ENCODE measurements at places on chromosomes 5 and 9. TPM values are rescaled to one million over a fixed set of nuclear protein-coding genes. Genes with fewer than 3 reads are reported as not detected.
A peak's percentile ranks its signal among the peaks of the same experiment; 100 is the strongest.

Gene PTGER4
- 4.4 TPM for total RNA-seq

Gene PCDH12
- total RNA-seq = 0.12 TPM

Gene ANKRD18B
- 6.4 TPM for total RNA-seq

Gene CYLC2
- total RNA-seq = not detected

Gene MCTP1
- 13.6 TPM for total RNA-seq

GRCh38 chr9:75106857-75107256, 18.5 kb downstream of the OSTF1 start:
- DNase-seq = no peak

DNA sequence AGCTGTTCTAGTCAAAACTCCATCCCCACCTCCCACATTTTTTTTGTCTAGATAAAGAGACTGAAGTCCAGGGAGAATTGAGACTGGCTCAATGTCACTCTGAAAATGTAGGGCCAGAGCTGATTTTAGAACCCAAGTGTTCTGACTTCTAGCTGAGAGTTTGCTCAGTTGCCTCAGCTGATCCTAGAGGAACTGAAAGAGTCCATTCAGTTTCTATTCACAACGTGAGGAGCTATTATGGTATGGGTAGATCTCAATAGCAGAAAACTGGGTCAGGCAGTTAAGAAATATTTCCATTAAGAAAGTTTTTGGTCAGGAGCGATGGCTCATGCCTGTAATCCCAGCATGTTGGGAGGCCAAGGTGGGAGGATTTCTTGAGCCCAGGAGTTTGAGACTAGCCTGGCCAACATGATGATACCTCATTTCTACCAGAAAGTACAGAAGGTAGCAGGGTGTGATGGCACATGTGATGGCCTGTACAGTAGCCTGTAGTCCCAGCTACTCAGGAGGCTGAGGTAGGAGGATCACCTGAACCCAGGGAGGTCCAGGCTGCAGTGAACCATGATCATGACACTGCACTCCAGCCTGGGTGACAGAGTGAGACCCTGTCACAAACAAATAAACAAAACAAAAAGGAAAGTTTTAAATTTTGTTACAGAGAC, 61.7 kb downstream of the GLRA1 start:
- DNase-seq = no peak

GRCh38 chr9:112784020-112784785, 33.6 kb downstream of the SNX30 start:
- DNase-seq = peak; percentile 73

DNA sequence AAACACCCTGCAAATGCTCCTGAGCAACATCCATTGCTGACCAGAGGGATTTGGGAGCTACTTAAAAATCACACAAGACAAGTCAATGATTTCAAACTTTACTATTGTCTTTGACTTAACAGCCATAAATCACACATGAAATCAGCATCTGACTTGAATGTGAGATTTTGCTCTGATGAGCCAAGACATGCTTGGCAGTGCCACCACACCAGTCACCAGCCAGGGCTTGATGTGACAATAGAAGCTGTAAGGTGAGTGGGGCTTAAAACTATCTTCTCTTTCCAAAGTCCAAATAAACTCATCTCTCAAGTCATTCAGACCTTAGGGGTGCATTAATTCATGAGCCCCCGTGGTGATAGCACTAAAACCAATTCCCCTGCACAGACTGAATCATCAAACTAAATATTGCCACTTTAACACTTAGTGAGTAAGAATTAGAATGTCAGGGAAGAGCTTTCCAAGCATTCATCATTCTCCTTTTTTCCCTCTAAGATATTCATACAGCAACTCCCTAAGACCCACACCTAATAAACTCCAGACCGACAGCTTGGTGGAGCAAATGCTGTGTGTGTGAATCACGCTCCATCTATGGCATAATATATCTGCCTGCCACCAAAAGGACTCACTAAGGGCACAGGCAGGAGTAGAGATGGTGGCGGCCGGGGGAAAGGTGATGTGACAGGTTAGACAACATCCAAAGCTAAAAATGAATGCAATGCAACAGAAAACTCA, 119.4 kb downstream of the SPOCK1 start:
- DNase-seq = no peak

DNA sequence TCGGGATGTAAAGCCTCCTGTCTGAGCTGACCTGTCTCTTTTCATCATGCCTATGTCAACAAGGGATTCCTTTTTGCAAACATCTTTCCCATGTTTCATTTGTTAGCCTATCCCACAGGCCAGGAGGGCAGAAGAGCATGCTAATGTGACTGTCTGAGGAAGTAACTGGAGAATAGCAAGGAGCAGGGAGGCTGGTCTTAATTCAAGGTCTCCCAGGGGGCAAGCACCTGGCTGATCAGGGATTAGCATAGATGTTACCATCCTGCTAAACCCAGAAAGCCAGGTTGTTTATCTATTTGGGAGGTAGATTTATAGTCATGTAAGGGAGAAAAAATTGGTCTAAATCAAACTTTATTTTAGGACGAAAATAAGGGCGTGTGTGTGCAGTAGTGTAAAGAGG, 36.7 kb upstream of the MAP1B start:
- DNase-seq = peak; percentile 63

GRCh38 chr9:35909274-35909673, at the start of gene SPAAR:
TSS of gene SPAAR (plus strand) at chr9:35909490. CDS start at chr9:35910464, 974 bp downstream.
- DNase-seq = no peak

DNA sequence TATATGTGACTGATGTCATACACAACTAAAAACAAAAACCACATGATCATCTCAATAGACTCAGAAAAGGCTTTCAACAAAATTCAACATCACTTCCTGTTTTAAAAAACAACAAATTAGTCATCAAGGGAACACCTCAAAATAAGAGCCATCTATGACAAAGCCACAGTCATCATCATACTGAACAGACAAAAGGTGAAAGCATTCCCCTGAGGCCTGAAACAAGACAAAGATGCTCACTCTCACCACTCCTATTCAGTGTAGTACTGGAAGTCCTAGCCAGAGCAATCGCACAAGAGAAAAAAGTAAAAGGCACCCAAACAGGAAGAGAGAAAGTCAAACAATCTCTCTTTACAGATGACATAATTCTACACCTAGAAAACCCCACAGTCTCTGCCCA, 893.5 kb upstream of the EDIL3 start:
- DNase-seq = peak; percentile 6

- DNase-seq = peak; percentile 31
These were observed 41.7 kb upstream of the DENND4C start for GRCh38 chr9:19188771-19189170.
